ENCODE measurements at places on chromosomes 16 and 17.
A peak's percentile ranks its signal among the peaks of the same experiment; 100 is the strongest.

DNA sequence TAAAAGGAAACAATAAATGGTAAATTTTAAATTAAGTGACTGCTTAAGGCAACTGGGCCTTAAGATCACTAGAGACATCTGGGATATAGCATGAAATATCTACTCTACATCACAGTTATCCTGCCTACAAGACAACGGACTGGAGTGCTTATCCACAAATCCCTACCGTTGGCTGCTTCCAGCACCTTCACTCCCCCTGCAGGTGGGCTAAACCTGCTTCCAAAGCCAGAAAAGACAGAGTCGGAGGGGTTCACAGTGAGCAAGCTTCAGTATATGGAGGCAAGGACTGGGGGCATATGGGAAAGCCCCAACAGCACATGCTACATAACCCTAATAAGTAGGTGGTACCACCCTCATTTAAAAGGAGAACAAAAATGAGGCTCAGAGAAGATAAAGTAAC is 45.3 kb downstream of the GRIN2A start:
- no peak for DNase-seq

- DNase-seq: no peak
Measured at GRCh38 chr17:59002126-59002525, 104.6 kb downstream of the TRIM37 start.

- DNase-seq: no peak
Measured at GRCh38 chr17:37787055-37787757, 42.3 kb upstream of the HNF1B start.

GRCh38 chr17:72978593-72979218 is 113.8 kb downstream of the SLC39A11 start:
- no peak for DNase-seq

DNA sequence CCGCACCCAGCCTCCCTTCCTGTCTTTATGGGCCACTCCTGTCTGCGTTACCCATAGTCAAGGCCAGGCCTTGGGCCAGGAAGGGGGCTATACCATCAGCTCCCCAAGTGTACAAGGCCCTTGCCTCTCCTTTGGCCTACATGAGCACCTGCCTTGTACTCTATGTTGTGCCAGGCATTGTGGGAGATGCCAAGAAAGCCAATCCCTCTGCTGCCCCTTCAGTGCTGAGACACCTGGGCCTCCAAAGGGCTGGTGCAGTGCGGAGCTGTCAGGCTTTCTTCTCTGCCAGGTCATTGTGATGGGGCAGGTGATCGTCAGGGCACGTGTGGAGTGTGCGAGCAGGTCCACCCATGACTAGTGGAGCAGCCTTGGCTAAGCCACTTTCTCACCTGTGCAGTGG is 59.9 kb downstream of the MPRIP start:
- no peak for DNase-seq

GRCh38 chr16:84090211-84090610 is 26.5 kb downstream of the MBTPS1 start:
- no peak for DNase-seq

- DNase-seq: no peak
Measured at GRCh38 chr16:53829186-53829747, 125.3 kb downstream of the FTO start.

DNA sequence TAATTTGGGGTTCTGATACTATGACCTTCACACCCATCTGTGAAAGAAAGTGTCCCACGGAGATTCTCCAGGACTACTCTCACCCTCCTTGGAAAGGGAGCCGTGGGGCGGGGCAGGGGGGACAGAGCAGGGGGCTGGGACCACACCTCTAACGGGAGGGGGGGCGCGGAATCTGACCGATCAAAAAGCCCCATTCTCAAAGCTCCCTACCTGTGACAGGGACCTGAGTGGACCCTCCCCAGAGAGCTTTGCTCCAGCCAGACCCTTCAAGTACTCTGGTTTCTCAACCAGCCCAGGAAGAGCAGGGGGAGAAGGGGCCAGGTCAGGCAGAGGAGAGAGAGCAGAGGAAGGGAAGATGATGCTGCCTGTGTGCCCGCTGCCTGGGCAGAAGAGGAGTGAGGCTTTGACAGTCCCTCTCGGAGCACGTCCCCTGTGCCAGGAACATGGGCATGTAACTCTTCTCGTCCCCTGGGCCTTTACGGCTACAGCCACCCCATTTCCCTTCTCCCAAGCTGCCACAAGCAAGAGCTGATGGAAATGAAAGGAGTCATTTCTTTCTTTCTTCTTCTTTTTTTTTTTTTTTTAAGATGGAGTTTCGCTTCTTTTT is 682 bp downstream of the XAF1 start:
- no peak for DNase-seq

- no peak for DNase-seq
Measured at GRCh38 chr16:15855704-15856003, 1.2 kb downstream of the MYH11 start.

GRCh38 chr16:11636172-11636721 is 32.0 kb upstream of the SNN start:
- DNase-seq: no peak

DNA sequence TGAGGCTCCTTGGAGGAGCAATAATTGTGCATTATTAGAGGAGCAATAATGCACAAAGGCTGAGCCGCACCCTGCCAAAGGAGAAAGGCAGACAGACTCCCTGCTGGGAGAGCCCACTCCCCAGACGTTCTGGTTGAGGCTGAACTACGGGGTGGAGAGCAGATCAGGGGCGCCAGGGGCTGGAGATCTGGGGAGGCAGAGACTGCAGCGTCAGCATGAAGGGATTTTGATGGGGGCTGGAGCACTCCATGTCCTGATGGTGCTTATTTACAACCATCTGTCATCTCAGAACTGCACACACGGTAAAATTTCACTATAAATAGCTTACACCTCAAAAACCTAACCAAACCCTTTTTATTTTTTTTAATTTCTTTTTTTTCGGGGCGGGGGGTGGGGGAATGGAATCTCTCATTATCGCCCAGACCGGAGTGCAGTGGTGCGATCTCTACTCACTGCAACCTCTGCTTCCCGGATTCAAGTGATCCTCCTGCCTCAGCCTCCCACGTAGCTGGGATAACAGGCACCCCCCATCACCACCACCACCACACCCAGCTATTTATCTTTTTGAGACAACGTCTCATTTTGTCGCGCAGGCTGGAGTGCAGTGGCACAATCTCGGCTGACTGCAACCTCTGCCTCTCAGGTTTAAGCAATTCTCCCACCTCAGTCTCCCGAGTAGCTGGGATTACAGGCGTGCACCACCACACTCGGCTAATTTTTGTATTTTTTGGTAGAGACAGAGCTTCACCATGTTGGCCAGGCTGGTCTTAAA is 4.3 kb upstream of the C16orf95 start:
- DNase-seq: no peak

DNA sequence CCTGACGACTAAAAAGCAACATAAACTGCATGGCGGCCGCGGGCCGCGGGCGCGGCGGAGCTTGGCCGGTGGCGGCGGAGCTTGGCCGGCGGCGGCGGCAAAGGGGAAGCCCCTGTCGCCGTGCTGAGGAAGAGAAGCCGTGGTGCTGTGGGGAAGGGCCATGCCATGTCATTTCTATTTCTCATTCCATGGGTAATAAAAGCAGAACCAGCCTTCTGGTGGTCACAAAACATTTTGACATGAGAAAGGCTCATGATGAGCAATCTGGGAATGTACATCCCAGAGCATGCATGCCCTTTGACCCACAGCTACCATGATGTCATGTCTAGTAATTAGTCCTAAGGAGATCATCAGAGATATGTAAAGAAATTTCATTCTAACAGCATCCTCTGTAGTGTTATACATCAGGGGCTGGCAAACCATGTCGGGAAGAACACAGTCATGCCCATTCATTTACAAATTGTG is 23.9 kb upstream of the HEATR6 start:
- DNase-seq: peak; percentile 3

- DNase-seq: no peak
Measured at GRCh38 chr17:79851461-79851817, 12.2 kb upstream of the CBX4 start.

DNA sequence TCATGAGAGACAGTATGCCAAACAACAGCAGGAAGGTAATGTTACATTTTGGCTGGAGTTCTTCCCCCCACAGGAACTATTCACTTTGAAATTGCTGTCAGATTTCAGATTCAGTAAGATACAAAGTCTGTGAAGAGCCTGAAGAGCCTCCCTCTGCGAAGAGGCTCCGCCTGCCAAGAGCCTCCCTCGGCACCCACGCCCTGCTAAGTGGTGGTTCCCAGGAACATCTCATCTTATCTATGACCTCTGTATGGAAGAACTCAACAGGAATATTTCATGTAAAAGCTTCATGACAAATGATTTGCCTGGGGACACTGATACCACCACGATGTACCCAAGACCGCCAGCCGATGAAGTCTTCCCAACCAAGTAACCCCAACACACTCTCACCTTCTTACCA is 3.2 kb downstream of the ZC3H7A start:
- no peak for DNase-seq

DNA sequence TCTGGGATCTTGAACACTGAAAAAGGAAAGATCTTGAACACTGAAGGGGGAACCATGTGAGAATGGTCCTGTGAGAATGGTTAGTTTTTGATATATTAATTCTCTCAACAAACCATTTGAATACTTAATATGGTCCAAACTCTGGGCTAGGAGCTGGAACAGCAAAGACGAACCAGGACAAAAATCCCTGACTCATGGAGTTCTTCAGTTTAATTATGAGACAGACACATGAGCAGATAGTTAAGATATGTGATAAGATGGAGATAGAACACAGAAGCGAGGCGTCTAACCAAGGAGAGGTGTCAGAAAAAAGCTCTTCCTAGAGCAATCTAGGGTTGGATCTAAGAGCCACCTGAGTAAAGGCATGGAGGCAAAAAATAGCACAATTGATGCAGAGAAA is 1.6 kb downstream of the CKLF start:
- DNase-seq: no peak

GRCh38 chr16:13178318-13178717 is 276.9 kb downstream of the SHISA9 start:
- DNase-seq: no peak

DNA sequence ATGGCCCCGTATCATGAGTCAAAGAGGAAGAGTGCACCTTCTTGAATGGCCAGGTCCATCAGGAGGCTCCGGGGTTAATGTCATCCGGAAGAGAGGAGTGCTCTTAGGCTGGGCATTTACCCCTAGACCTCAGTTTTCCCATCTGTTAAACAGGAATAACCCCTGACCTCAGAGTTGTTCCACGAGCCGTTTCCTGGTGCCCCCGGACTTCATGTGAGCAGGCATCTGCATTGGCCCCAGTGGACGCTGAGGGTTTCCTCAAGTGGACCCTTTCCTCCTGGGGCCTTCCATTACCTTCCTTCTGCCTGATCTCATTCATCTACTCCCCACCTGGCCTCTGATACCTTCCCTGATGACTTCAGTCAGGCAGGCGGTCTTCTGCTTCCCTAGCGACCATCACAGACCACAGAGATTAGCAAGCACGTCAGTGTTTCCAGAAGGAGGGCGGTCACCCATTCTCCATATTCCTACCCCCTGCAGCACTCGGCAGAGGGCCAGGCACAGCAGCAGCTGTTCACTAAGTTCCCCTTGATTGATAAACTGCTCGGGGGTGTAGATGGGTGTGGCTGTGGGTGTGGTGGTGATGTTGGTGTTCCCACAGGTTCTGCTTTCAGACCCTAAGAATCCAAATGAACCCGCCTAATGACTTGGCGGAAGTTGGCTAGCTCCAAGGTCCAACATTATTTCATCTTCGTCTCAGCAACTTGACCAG is 346.6 kb upstream of the TNRC6C start:
- no peak for DNase-seq

GRCh38 chr17:64412944-64413381 is 22.3 kb upstream of the PECAM1 start:
- no peak for DNase-seq

- no peak for DNase-seq
Measured at GRCh38 chr16:80680046-80680445, 124.4 kb downstream of the CDYL2 start.

- no peak for DNase-seq
Measured at GRCh38 chr17:81306491-81306890, 11.4 kb upstream of the SLC38A10 start.

- no peak for DNase-seq
Measured at GRCh38 chr16:7452090-7452489, 119.4 kb downstream of the RBFOX1 start.

GRCh38 chr16:30032083-30032819 is 1.2 kb upstream of the TLCD3B start:
- peak; percentile 38 for DNase-seq

GRCh38 chr17:49468811-49469385 is 26.2 kb upstream of the NGFR start:
- DNase-seq: no peak

DNA sequence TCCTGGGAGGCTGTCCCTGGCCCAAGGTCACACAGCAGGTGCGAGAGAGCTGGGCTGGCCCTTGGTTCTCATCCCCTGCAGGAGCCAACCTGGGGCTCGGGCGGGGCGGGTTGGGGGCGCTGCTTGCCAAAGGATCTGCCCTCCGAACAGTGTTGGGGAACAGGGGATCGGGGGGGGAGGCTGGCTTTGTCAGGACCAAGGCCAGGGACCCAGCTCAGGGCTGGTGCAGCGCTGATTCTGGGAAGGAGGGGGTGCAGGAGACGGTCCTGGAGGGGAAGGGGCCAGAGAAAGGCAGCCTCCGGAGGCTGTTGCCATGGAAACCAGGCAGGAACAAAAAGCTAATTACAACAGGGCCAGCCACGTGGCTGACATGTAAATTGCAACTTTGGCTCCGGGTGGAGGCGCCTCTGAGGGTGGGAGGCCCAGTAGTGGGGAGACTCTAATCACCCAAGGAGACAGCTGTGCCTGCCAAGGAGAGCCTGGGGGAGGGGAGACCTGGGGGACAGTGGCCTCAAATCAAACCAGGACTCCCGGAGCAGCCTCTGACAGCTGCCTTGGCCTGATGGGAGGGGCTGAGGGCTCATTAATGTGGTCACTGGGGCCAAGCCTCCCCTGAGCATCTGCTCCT is 1.3 kb downstream of the TUBB3 start:
- DNase-seq: no peak

- peak; percentile 2 for DNase-seq
Measured at GRCh38 chr16:66900721-66901441, 17.8 kb downstream of the CDH16 start.

DNA sequence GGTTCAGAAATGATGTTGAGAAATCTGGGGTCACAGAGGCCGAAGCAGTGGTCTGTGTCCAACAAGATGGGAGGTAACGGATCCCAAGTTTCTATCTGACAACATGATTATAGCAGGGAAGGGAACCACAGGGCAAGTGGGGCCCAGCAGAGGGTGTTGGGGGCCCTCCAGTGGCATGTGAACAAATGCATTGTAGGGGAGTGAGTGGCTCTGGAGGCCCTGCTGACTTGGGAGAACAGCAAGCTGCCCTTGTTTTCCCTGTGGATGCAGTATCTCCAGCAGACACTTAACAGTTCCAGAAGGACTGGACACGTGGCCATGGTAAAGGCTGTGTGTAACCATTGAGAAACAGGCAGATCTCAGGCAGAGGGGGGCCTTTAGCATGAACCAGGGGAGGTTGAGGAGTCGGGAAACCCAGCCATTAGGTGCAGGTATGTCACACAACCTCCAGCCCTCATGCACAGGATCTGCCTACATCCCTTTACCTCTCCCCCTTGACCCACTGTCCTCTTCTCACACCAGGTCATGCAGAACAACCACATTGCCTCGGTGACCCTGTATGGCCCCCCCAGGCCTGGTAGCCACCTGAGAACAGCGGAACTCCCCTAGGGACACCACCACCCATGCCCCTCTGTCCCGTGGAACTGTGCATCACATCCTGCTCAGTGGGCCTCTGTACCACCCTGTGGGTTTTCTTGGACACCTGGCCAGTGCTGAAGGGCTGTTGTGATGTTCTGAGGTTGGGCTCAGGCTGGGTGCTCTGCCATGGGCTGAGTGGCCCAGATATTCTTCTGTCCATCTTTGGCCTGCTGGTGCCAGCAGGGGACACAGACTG is 4.1 kb downstream of the B3GNT9 start:
- no peak for DNase-seq

GRCh38 chr16:27453494-27453825 is 51.5 kb downstream of the IL21R start:
- DNase-seq: no peak

All from CD8-positive, alpha-beta memory T cell (primary cell).